Activated CD4-positive, alpha-beta T cell treated with anti-CD3 and anti-CD28 coated beads for 48 hours (primary cell): ENCODE measurements at places on chromosomes 16 and 17.

- DNase-seq = no peak
These were observed 2.4 kb downstream of the EVI2A start for GRCh38 chr17:31318851-31319661.

- DNase-seq = no peak
These were observed 59.0 kb upstream of the TBX2 start for GRCh38 chr17:61340431-61341209.

GRCh38 chr17:72863526-72864211, 228.8 kb downstream of the SLC39A11 start:
- peak; percentile 4 for DNase-seq

GRCh38 chr17:58268774-58269556, 11.8 kb downstream of the MPO start:
- DNase-seq = no peak

GRCh38 chr17:5874486-5874885, 195.7 kb upstream of the WSCD1 start:
- DNase-seq = no peak
